Vagina (tissue), 2 donors: ENCODE measurements at places on chromosomes 7 and 10.
A peak's percentile ranks its signal among the peaks of the same experiment; 100 is the strongest.

DNA sequence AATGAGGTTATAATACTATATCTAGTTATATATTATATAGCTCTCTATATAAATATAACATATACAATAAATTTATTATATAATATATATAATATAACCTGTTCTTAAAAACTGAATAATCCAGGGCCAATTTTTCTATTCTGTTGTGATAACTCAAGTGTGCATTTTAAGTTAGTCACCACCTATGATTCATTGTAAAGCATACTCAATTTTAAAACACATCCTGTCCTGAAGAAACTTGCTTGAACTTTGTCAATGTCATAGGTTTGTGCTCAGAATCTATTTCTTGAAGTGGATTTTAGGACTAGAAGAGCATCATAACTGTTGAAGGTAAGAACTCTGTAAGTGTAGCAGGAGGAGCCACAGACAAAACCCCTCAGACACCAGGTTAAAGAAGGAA is 1209.8 kb downstream of the REEP3 start:
- no peak for DNase-seq

DNA sequence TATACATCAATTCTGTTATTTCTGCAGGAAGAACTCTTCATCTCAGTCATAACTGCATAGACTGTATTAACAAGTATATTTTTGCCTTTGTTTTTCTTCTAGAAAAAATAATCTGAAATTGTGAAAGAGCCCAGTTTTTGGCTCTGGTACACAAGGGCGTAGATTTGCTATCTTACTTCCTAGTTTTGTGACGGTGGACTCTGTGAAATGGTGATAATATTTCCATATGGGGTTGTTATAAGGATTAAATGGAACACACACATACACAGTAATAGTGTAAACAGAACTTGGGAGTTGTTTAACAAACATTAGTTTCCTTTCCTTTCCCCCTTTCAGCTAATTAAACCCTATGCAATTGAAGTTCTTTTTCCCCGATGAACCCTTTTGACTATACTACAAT is 108.7 kb downstream of the MKLN1 start:
- no peak for DNase-seq

GRCh38 chr10:63528084-63528744 is 7.0 kb downstream of the REEP3 start:
- DNase-seq: no peak

DNA sequence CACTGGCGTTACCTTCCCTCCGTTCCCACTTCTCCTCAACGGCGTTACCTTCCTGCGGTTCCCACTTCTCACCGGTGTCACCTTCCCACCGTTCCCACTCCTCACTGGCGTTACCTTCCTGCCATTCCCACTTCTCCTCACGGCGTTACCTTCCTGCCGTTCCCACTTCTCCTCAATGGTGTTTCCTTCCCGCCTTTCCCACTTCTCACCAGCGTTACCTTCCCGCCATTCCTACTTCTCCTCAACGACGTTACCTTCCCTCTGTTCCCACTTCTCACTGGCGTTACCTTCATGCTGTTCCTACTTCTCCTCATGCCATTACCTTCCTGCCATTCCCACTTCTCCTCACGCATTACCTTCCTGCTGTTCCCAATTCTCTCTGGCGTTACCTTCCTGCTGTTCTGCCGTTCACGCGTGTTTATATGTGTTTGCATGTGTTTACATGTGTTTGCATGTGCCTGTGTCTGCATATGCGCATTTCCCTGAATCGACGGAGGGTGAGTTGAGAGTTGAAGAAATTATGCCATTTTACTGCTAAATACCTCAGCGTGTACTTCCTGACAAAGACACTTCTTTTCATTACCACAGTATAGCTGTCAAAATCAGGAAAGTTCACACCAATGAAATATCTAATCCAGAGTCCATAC is 23.2 kb upstream of the CFAP46 start:
- no peak for DNase-seq

DNA sequence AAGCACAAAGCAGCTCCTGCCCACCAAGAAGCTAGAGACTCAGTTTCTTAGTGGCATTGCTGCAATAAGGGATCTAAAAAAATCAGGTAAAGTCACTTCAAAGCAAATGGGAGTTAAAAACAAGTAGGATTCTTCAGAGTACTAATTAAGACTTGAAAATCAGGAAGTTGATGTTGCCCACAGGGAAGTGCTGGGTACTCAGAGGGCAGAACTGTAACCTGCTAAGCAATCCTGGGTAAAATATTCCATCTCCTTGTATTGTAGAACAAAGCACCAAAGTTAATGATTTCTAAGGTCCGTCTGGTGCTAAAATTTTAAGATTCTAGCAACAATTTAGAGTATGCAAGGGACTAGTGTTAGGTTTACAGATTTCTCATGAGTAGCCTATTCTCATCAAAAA is 8.3 kb downstream of the PEX1 start:
- DNase-seq: no peak

- no peak for DNase-seq
Measured at GRCh38 chr10:82278401-82279182, 403.6 kb downstream of the NRG3 start.

GRCh38 chr10:43000651-43001426 is 76.0 kb upstream of the RET start:
- no peak for DNase-seq

- DNase-seq: no peak
Measured at GRCh38 chr7:8751557-8752231, 318.3 kb downstream of the NXPH1 start.

GRCh38 chr7:55020466-55020871 is 1.7 kb downstream of the EGFR start:
- no peak for DNase-seq

- DNase-seq: no peak
Measured at GRCh38 chr7:54161621-54162020, 380.6 kb upstream of the VSTM2A start.

GRCh38 chr7:139817249-139817648 is 11.8 kb upstream of the TBXAS1 start:
- DNase-seq: peak; percentile 78

DNA sequence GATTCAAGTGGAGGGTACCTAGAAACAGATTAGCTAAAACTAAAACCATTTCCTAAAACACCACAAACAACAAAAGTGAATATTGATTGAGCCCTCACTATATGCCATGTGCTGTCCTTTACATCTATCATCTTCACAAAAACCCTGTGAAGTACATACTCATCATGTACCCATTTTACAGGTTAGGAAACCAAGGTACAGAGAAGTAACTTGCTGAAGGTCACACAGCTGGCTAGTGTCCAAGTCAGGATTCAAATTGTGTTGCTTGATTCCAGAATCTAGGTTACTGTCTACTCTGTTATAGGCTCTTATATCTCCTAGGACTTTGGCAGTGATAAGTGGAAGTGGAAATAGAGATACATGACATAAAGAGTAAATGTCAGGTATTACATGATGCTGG is 463.8 kb downstream of the LRMDA start:
- no peak for DNase-seq

DNA sequence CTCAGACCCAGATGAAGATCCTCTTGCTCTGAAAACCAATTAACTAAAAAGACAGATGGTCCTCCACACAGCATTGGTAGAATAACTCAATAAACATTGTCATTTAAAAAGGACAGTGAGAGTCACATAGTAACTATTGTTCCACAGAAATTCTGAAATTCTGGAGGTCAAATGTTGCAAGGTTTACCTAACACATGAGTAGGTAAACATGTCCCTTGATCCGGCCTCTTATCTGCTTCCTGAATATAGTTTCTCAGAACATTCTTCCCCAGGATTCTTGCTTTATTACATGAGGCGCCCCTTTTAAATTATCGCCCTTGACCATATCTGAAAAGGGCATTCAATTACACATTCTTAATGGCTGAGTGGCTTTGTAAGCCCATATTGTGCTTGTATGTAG is 270.7 kb downstream of the SEMA3D start:
- no peak for DNase-seq

DNA sequence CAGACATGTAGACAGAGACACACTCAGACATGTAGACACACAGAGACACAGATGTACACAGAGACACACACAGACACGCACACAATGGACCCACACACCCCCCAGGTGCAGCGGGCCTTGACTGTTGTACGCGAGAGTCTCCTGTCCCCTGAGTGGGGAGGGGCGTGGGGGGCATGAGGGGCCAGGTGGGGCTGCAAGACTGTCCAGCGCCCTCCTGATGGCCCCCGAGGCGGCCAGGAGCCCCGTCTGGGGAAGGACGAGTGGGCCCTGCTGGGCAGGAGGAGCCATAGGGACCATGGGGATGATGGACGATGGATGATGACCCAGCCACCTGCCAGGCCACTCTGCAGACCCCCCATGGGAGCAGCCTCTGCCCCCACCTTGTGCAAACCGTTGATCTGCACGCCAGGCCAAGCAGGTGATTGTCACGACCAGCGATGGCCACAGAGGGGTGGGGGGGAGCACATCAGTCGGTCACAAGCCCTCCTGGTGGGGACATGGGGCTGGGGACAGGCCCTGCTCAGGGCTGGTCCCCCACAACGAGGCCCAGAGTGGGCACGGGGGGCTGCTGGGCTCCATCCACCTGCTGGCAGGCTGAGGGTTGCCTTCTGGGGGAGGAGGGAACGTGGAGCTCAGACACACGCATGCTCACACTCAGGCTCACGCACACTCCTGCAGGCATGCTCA is 11.6 kb downstream of the VENTX start:
- DNase-seq: no peak

- no peak for DNase-seq
Measured at GRCh38 chr7:5421714-5422395, 1.8 kb downstream of the TNRC18 start.

- DNase-seq: no peak
Measured at GRCh38 chr7:132904209-132904608, 177.7 kb downstream of the CHCHD3 start.

GRCh38 chr10:101467286-101467770 is 113.4 kb downstream of the BTRC start:
- DNase-seq: no peak

DNA sequence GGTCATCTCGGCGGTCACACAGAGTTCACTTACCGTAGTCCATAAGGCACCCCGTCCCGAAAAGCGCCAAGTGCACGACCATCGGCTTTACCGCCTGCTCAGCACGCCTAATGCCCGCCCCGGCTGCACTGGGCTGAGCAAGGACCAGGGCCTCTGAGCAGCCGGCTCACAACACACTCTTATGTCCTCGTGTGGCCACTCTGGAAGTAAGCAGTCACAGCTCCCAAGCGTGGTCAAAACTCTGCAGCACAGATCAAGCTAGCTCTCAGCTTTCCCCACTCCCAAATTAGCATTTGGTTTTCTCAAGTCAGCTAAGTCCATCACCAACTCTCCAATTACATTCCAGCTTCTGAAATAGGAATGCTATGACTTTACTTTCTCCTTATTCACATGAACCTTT is 57.7 kb downstream of the MAD1L1 start:
- no peak for DNase-seq

- DNase-seq: no peak
Measured at GRCh38 chr7:139660317-139661042, 117.3 kb downstream of the HIPK2 start.

DNA sequence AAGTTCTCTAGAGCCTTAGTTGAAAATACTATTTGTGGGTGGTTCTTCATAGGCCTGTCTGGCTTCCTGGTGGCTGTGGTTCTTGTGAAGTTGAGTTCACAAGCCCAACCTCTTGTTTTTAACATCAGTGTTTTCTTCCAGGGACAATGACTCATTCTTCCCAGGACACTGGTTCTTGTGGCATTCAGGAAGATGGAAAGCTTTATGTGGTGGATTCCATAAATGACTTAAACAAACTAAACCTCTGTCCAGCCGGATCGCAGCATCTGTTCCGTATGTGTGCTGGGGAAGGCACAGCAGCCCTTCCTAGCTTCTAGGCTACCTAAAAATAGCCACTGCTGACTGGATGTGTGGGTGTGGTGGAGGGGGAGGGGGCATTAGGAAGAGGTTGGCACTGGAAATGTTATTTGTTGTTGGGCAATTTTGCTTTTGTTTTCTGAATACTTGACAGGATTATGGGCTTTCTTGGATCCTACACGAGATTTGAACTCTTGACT is 3.9 kb downstream of the LSMEM1 start:
- no peak for DNase-seq

- DNase-seq: no peak
Measured at GRCh38 chr10:119101366-119102098, 2.4 kb upstream of the DENND10 start.

GRCh38 chr7:158402471-158402870 is 185.2 kb downstream of the PTPRN2 start:
- DNase-seq: no peak

GRCh38 chr10:16904639-16905061 is 87.4 kb upstream of the RSU1 start:
- DNase-seq: no peak

GRCh38 chr7:29642494-29643155 is 79.0 kb downstream of the PRR15 start:
- no peak for DNase-seq
